ENCODE measurements at places on chromosomes 5 and 9. TPM values are rescaled to one million over a fixed set of nuclear protein-coding genes. Genes with fewer than 3 reads are reported as not detected.

GRCh38 chr9:134252084-134252830 is 74.0 kb upstream of the RXRA start:
- no peaks in the 10 kb centered on the region for H3K4me1 ChIP-seq
- no peak overlapping the region for H3K27ac ChIP-seq
- H3K27me3 ChIP-seq = no peaks in the 10 kb centered on the region
- H3K4me3 ChIP-seq = no peak overlapping the region

Gene DBH
- total RNA-seq = not detected

DNA sequence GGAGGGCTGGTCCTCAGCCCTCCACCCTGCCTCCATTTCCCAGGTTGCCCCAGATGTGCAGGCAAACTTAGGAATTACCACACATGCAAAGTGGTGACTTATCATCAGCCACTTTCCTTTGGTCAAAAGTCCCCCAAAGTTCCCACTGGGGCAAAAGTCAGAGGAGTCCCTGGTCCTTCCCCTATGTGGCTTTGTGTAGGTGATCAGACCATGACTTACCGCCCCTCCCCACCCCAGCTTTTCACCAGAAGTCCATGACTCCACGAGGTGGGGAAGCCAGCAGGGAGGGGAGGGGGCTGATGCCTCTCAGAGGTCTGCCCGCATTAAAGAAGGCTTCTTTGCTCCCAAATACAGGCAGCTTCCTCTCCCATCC is 5.8 kb downstream of the TRAF1 start:
- no peak overlapping the region for H3K27ac ChIP-seq
- no peaks in the 10 kb centered on the region for H3K36me3 ChIP-seq
- H3K4me3 ChIP-seq = no peak overlapping the region
- peaks cover under 1% of the 10 kb centered on the region for H3K4me1 ChIP-seq

Gene KIF12
- 0.97 TPM for total RNA-seq

- no peaks in the 10 kb centered on the region for H3K36me3 ChIP-seq
- no peak overlapping the region for H3K4me3 ChIP-seq
- H3K27me3 ChIP-seq = no peaks in the 10 kb centered on the region
- peak; percentile 89 for DNase-seq
These were observed 16.9 kb upstream of the ZNF366 start for GRCh38 chr5:72523960-72524582.

Gene CDKN2B
- 2.3 TPM for total RNA-seq

Gene PCDHGB7
- total RNA-seq = 12.6 TPM

- peaks cover 15% of the 10 kb centered on the region for H3K36me3 ChIP-seq
- peak overlapping the region; percentile 83 for H3K27ac ChIP-seq
- H3K4me1 ChIP-seq = peaks cover 64% of the 10 kb centered on the region
- no peaks in the 10 kb centered on the region for H3K27me3 ChIP-seq
These were observed 7.6 kb downstream of the PTGER4 start for GRCh38 chr5:40687321-40687720.

Gene PIP5K1B
- total RNA-seq = 0.27 TPM

Gene PLEKHG4B
- total RNA-seq = not detected

GRCh38 chr9:115416299-115416698 is 298.3 kb upstream of the TNC start:
- no peak overlapping the region for H3K4me3 ChIP-seq
- no peaks in the 10 kb centered on the region for H3K27me3 ChIP-seq
- no peak overlapping the region for H3K27ac ChIP-seq
- no peaks in the 10 kb centered on the region for H3K36me3 ChIP-seq
- H3K4me1 ChIP-seq = no peaks in the 10 kb centered on the region

Gene ZCCHC9
- total RNA-seq = 23.9 TPM

DNA sequence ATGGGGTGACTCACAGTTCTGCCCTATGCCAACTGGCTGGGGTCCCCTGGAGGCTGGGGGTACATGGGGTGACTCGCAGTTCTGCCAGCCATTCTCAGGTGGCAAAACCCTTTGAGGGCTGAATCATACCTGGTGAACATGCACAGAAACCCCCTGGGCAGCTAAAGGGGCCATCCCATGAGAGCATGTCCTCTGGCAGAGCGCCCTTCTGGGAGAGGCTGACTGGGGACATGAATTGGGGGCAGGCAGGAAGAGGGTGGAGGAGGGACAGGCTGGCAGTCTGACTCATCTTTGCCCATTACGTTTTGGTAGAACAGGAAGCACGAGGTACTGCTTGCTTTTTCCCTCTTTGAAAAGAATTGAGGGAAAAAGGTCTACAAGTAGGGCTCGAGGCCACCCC is 16.7 kb downstream of the TRAF1 start:
- no peak overlapping the region for H3K27ac ChIP-seq
- DNase-seq = peak; percentile 18
- H3K4me3 ChIP-seq = no peak overlapping the region
- H3K36me3 ChIP-seq = no peaks in the 10 kb centered on the region

GRCh38 chr5:53323511-53323910 is 156.9 kb upstream of the FST start:
- H3K4me1 ChIP-seq = peaks cover 6% of the 10 kb centered on the region
- H3K27me3 ChIP-seq = no peaks in the 10 kb centered on the region
- DNase-seq = no peak

DNA sequence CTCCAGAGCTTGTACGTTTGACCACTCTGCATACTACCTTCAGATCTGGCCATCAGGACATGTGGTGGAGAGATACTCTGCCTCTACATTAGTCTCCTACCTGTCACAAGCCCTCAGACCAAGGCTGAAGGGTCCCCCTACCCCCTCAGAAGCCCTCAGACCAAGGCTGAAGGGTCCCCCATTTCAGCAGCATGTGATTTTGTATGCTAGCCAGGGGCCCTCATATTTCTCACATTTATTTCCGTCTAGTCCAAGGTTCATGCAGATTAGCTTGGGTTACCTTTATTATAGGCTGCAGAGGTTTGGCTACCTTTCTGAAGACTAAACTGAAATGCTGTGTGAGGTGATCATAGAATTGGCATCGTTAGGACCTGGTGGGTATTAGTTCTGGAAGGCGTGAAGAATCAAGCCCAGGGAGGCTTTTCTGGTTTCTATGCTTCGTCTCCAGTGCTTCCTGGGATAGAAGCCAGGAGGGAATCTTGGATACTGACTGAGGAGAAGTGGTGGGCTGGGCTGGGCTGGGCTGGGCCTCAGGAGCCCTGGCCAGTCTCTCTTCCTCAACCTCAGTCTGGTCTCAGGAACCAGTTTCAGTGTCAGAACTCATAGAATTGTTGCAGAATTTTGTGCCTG is 2.8 kb downstream of the SMIM32 start:
- peaks cover 4% of the 10 kb centered on the region for H3K4me1 ChIP-seq
- H3K36me3 ChIP-seq = no peaks in the 10 kb centered on the region
- no peak overlapping the region for H3K4me3 ChIP-seq
- no peak for DNase-seq

Gene BNC2
- 33.1 TPM for total RNA-seq

Gene OLFM1
- 0.95 TPM for total RNA-seq

Gene LHX6
- total RNA-seq = 18.4 TPM

- no peak for DNase-seq
- no peak overlapping the region for H3K4me3 ChIP-seq
- H3K36me3 ChIP-seq = no peaks in the 10 kb centered on the region
- H3K27me3 ChIP-seq = no peaks in the 10 kb centered on the region
These were observed 117.6 kb downstream of the EFNA5 start for GRCh38 chr5:107553117-107553555.

DNA sequence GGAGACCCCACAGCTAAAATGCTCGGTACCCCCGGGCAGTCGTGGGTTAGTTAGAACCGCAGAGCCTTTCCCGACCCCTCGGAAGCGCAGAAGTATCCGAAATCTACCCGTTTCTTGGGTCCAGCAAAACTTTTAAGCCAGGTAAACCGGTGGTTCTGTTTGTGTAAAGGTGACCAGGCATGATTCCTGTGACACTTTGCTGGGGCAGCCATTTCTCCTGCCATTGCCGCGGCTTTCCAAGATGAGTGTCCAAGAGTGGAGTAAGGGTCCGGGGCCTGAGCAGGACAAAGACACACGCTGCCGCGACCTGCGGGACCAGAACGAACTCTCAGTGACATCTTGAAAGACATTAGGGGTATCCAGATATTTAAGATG is 655 bp downstream of the MARVELD2 start:
- no peaks in the 10 kb centered on the region for H3K27me3 ChIP-seq
- peak overlapping the region; percentile 43 for H3K4me3 ChIP-seq
- H3K4me1 ChIP-seq = peaks cover 5% of the 10 kb centered on the region
- H3K27ac ChIP-seq = no peak overlapping the region

DNA sequence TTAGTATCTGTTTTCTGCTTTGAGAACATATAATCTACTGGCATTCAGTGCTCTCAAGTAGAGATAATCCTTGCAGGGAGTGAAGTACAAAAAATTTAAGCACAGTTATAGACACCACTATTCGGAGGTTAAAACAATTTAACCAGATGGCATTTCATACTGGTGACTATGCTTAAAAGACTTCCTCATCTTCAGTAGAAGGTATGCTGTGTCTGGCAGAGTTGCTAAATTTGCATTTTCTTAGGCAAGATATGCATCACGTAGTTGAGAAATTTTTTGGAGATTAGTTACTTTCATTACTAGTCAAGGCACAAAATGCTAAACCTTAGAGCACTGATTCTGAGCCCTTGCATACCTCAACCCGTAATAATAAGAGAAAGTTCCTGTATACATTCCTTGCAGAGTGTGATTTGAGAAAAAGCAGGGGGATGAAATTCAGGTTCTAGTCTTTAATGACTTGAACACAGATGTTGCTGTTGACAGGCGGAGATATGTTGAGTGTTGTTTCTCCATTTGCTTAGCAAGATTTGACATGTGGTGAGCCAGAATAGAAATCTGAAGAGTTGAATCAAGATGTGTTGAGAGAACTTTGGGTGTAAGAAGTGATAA is 70.8 kb upstream of the STARD4 start:
- no peak overlapping the region for H3K4me3 ChIP-seq
- no peaks in the 10 kb centered on the region for H3K36me3 ChIP-seq
- H3K27me3 ChIP-seq = no peaks in the 10 kb centered on the region
- DNase-seq = no peak
- peaks cover 29% of the 10 kb centered on the region for H3K4me1 ChIP-seq

DNA sequence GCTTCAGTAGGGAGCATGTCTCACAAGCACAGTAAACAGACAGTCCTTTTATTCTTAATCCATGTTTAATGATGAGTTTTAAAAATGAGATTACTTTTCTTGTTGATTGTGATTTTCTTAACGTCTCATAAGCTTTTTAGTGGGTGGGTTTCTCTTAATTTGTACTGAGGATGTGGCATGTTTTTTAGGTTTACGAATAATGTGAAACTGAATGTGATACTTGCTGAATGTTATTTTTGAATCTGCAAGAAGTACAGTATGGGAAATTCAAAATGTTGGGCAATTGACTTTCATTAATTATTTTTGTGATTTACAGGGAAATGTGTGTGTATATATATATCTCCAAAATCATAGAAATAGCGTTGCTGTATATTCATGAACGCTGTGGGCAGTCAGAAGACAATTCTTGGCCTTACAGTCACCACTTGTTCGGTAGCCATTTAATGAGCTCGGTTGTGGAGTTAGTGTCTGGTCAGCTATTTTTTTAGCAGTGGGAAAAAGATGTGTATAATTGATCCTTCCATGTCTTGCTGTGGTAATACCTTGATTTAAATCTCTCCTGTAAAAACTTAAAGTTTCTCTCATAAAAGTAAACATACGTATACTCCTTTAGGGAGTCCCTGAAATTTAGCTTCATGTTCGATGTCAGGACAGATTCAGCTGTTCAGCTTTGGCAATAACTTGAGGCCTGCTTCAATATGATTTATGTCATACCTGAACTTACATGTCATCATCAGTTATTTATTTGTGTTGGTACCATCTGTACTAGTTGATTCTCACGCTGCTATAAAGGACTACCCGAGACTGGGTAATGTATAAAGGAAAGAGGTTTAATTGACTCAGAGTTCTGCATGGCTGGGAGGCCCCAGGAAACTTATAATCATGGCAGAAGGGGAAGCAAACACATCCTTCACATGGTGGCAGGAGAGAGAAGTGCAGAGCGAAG is 15.0 kb downstream of the ICE1 start:
- H3K4me1 ChIP-seq = peaks cover 3% of the 10 kb centered on the region
- DNase-seq = no peak
- no peak overlapping the region for H3K27ac ChIP-seq
- H3K4me3 ChIP-seq = no peak overlapping the region

GRCh38 chr5:177601577-177602457 is 1.9 kb downstream of the B4GALT7 start:
- H3K27me3 ChIP-seq = no peaks in the 10 kb centered on the region
- no peak for DNase-seq
- no peak overlapping the region for H3K4me3 ChIP-seq

Gene STPG3
- total RNA-seq = not detected

Gene CYLC2
- total RNA-seq = not detected

Gene ARHGEF28
- 108 TPM for total RNA-seq

DNA sequence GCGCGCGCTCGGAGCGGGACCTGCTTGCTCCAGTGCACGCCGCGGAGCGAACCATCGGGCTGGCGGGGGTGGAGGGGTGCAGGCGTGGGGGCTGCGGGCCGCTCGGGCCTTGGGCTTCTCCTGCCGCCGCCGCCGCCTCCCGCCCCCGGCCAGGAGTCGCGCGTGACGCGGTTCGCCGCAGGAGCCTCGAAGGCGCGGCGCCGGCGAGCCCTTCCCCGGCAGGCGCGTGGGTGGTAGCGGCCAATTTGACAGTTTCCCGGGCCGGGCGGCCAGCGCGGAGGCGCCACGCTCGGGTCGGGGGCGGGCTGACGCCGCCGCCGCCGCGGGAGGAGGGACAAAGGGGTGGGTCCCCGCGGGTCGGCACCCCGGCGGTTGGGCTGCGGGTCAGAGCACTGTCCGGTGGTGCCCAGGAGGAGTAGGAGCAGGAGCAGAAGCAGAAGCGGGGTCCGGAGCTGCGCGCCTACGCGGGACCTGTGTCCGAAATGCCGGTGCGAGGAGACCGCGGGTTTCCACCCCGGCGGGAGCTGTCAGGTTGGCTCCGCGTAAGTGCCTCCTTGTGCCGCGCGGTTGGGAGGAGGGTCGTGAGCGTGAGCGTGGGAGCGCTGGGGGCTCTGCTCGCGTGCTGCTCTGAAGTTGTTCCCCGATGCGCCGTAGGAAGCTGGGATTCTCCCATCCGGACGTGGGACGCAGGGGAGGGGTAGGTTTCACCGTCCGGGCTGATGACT is at the start of gene TJP2:
TJP2 (plus strand) TSS at position 387 of the 725 bp plus-strand sequence; CDS start at position 483, 96 bp downstream.
- DNase-seq = peak; percentile 64
- H3K4me1 ChIP-seq = peaks cover 64% of the 10 kb centered on the region
- H3K27ac ChIP-seq = peak within 1 kb of the TSS; percentile 81
- H3K36me3 ChIP-seq = no peaks in the 10 kb centered on the region
- peak within 1 kb of the TSS; percentile 64 for H3K4me3 ChIP-seq
- no peaks in the 10 kb centered on the region for H3K27me3 ChIP-seq

DNA sequence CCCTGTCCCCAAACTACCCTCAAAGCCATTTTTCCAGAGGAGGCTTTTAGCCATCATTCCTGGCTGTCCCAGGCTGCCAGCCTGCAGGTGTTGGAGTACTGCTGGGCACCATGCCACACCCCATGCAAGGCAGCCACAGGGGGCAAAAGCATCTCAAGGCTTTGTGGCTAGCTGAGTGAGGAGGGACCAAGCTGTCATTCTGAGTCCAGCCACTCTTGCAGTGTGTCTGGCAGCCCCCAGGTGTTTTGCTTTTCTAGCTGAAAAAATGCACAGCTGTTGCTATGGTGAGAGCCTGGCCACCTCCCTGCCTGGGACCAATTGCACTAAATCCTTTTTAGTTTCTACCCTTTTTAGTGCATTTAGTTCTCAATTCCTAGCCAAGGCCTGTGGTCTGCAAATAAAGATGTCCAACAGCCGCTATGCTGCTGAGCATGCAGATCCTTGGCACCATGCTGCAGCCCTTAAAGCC is 50.4 kb upstream of the PTGS1 start:
- peaks cover 2% of the 10 kb centered on the region for H3K36me3 ChIP-seq
- no peak for DNase-seq
- H3K4me3 ChIP-seq = no peak overlapping the region
- H3K27me3 ChIP-seq = no peaks in the 10 kb centered on the region

All from endothelial cell of umbilical vein (primary cell).